Activated T-cell treated with anti-CD3 and anti-CD28 coated beads, Interleukin-2, amount 50 U/mL, for 48 hours (primary cell): ENCODE measurements at places on chromosomes 16 and 17.

GRCh38 chr17:2631211-2631610 is 37.8 kb downstream of the PAFAH1B1 start:
- DNase-seq = no peak

DNA sequence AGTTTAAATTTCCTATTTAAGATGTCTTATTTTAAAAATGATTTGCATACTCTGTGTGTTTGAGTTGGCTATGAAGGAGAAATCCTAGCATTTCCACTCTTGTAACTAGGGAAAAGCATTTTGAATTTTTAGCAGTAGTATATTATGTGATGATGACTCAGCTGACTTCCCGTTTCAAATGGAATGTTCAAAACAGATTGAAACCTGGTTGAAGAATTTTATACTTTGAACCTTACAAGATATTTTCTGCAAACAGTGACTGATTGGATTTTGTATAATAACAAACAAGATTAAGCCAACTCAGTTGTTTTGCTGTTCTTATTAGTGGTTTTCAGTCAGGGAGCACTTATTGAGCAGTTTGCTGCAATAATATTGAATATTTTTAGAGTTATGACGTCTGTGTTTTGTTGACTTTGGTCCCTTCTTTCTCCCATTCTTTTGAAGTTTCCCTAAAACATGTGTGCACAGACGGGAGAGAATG is 8.0 kb downstream of the TNRC6A start:
- DNase-seq = no peak

GRCh38 chr16:68433316-68433715 is 15.0 kb downstream of the SMPD3 start:
- no peak for DNase-seq

GRCh38 chr16:67652578-67653127 is 7.4 kb downstream of the ACD start:
- no peak for DNase-seq

DNA sequence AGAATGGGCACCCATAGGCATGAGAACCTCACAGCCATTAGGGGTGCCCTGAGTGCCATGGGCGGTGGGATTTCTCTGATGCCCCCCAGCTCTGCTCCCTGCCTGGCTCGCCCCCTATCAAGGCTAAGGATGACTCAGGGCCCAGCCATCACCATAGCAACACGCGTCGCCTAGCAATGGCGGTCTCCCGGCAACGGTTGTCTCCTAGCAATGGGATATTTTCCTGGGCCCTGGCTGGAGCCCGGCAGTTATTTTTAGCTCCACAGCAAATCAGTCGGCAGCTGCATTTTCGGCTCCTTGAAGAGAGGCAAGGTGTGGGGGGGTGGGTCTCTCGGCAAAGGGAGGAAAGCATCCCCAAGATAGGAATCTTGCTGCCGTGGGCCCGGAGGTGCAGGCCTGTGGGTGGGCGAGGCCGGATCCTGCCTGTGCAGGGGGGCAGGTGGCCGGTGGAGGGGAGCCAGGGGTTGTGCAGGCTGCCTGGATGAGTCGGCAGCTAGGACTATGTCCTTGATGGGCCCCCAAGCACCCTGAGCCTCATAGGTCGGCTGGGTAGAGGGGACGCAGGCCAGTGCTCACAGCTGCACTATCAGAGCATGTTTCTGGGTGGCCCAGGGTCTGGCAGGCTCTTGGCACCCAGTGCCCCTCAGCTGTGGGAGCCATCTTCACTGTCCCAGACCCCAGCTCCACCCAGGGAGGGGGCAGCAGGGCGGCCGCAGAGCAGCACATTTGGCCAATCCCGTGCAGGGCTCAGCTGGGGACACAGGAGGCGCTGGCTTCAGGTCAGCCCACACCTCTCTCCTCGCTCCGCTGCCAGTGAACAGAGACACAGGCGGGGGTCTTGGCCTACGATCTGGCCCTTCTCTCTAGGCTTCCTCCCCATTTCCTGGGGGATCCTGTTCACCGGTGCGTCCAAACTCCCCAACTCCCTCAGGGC is 4.2 kb upstream of the FBXL16 start:
- DNase-seq = no peak

DNA sequence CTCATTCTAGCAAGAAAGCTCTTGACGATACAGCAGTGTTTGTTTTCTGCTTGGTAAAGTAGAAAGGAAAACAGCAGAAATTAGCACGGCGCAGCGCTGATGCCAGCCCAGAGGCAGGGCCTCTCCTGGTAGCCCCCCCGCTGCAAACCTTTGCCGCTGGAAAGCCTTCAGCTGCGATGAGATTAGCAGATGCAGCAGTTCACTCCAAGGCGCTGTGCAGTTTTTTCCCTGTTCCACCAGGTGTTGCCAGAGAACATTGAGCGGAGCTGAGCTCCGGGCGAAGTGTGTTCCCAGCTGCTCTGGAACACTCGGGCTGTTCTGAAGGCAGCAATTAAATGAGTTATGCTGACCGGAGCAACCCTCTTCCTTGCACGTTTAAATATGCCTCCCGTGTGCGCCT is 72.5 kb downstream of the RBFOX1 start:
- DNase-seq = no peak

DNA sequence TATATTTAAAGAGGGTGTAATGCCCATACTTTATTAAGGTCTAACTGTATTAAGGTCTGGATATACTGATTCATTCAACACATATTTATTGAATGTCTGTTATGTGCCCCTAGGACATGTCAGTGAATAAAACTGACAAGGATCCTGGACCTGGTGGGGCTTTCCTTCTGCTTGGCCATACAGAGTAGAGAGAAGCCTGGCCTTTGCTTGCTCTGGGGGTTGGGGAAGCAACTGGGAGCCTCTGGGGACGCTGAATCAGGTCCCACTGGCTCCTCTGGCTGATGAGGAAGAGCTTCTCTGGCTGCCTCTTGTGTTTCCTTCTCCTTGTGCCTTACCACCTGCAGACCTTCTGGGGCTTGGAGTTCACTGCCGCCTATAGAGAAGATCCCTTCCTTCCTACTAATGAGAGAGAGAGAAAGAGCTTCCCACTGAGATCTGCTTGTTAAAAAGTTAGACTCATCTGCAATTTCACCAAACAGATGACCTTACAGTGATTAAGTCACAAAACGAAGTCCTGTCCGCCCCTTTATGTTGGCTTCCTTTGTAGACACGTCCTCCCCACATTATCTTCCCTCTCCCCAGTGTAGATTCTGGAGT is 49.7 kb downstream of the MSI2 start:
- no peak for DNase-seq

GRCh38 chr16:21603928-21604327 is 4.6 kb downstream of the METTL9 start:
- DNase-seq = no peak

DNA sequence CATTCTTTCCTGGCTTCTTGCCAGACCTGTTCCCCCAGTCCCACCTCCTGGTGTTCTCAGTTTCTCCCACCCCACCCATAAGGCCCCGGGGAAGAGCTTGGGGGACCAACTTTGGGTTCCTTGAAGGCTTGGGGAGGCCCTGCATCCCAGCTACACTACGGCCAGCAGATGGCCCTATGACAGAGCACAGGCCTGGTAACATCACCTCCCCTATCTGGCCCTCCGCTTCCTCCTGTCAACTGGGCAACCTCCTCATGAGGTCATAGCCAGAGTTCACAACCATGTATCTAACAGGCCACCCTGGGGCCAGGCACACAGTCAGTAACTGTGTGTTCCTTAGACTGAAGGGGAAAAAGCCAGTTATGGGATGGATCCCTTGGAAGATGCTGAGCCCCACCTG is 31.4 kb downstream of the MYO15A start:
- peak; percentile 23 for DNase-seq

GRCh38 chr16:68005786-68006286 is 6.6 kb upstream of the DPEP2 start:
- peak; percentile 35 for DNase-seq

DNA sequence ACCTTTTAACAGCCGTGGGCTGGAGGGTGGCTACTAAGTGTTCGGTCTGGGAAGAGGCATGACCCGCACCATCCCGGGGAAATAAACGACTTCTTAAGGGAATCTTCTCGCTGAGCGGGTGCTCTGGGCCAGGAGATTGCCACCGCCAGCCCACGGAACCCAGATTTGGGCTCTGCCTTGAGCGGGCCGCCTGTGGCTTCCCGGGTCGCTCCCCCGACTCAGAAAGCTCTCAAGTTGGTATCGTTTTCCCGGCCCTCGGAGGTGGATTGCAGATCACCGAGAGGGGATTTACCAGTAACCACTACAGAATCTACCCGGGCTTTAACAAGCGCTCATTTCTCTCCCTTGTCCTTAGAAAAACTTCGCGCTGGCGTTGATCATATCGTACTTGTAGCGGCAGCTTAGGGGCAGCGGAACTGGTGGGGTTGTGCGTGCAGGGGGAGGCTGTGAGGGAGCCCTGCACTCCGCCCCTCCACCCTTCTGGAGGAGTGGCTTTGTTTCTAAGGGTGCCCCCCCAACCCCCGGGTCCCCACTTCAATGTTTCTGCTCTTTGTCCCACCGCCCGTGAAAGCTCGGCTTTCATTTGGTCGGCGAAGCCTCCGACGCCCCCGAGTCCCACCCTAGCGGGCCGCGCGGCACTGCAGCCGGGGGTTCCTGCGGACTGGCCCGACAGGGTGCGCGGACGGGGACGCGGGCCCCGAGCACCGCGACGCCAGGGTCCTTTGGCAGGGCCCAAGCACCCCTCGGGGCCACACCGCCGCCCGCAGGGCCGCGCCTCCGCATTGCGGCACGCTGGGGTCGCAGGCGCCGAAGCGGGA is 3.6 kb upstream of the CBX4 start:
- DNase-seq = peak; percentile 46

DNA sequence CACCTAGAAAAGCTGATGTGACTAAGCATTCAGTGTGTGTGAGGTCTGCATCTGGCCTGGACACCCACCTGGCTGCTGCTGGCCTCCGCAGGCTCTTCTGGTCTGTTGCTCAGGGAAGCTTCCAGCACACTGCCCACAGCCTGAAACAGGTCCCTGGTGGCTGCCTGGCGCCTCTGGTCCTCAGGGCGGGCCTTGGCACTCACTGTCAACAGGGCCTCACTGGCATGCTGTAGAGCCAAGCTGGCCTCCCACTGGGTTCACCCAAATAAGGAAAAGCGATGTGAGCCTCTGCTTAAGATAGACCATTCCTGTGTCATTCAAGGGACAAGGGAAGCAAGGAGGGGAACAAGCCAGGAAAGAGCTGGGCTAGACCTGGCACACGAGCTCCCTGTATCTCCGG is 70.6 kb upstream of the BCO1 start:
- DNase-seq = no peak

- no peak for DNase-seq
These were observed 32.4 kb downstream of the SMARCE1 start for GRCh38 chr17:40615068-40615840.

DNA sequence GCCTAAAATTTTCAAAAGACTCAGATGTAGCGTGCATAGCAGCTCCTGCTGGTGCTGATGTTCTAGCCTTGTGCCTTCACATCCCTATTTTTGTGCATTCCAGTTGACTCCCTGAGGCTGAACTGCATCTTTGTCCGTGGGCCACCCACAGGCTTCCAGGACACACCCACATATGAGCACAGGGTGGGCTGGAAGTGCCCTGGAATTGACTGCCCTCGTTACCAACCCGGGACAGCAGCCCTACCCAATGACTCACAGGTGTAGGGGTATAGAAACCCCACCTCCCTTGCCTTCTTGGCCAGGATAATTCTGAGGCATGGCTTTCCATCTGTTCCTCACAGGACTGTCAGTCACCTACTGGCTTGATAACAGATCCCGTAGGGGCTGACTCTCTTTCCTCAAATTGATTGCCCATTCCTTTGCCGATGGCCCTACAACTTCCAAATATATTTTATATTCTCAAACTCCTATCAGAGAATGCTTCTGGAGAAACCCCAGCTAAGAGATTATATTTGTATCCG is 65.9 kb upstream of the CDH13 start:
- DNase-seq = no peak

- no peak for DNase-seq
These were observed 4.8 kb upstream of the MAPT start for GRCh38 chr17:45889579-45889978.

DNA sequence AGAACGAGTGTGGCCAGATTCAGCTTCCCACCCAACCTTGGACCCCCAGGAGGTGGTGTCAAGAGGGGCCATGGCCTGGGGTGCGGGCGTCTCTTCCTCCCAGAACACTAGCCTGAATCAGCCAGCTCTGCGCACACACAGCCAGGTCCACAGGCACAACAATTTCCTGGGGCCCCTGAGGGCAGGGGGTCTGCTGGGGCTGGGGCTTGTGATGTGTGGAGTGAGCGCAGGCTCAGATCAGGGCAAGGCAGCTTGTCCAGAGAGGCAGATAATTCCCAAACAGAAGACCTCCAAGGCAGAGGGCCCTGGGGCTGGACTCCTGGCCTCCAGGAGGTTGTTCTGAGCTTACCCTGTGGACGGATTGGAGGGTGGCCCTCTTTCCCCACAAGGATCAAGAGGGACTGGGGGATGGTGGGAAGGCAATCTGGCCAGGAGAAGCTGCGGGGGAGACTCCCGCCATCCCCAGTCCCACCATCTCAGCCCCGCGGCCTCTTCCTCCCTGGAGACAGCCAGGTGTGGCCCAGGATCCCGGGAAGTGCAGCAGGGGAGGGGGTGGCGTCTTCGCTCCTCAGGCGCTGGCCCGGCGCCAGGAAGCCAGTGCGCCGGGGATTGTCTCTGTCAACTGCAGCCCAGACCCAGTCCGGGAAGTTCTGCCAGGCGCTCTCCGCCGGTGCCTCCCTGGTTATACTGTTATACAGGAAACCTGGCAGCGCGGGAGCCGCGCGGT is 52.0 kb upstream of the AMZ2 start:
- DNase-seq = peak; percentile 44

DNA sequence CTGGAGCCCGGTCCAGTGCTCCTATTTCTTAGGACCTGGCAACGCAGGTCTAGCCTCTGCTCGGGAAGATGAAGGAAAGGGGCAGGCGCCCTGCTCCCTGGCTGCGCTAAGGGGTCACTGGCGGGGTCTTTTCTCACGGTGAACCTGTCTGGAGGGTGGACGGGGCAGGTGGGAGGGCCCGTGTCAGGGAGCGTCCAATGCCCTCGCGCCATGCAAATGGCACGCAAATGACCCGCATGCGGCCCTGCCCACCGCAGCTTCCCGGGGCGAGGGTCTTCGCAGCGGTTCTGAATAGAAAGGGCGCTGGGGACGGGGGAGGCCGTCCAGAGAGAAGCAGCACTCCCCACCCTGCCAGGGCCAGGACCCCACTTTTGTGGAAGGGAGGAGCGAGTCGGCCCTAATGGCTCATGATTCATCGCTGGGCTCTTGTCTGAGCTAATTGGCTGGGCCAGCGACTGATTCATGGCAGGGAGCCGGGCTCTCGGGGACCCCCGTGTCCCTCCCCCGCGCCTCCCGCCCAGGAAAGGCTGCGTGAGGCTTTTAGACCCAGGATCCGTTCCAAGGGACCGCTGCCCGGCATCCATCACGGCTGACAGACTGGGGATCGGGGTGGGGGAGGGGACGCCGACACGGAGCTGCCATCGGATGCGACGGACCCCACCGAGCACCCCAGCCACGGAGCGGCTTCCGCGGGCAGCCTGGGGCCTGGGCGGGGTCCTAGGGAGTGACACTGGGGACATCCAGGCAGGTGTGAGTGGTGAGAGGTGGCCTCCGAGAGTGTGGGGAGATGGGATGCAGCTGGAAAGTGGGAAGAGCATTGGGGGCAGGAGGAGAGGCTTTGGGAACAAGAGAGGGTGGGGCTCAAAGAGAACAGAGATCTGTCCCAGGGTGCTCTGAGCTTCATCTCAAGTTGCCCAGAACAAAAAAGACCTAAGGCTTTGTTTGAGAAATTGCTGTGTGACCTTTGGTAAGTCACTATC is 25.0 kb upstream of the NGFR start:
- no peak for DNase-seq
